Activated CD4-positive, alpha-beta T cell treated with anti-CD3 and anti-CD28 coated beads, Interleukin-2, amount 10 ng/mL, durations not matched to agents 7 days and 5 days (primary cell): ENCODE measurements at places on chromosomes 11 and 22. TPM values are rescaled to one million over a fixed set of nuclear protein-coding genes. Genes with fewer than 3 reads are reported as not detected.

DNA sequence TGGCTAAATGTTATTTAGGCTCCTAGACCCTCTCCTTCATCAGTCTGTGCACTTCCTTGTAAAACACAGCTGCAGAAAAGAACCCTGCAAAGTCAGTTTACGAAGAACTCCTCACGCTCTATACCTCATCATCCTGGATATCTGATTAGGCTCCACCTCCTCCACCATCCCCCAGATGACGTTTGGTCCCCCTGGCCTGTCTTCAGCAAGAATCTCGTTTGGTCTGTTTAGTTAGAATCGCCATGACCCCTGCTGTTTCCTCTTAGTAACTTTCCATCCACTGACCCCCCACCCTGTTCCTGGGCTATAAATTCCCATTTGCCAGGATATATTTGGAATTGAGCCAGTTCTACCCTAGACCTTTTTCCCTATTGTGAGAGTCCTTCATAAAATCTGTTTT lies 214.1 kb downstream of the OPCML start:
- no peak for DNase-seq

DNA sequence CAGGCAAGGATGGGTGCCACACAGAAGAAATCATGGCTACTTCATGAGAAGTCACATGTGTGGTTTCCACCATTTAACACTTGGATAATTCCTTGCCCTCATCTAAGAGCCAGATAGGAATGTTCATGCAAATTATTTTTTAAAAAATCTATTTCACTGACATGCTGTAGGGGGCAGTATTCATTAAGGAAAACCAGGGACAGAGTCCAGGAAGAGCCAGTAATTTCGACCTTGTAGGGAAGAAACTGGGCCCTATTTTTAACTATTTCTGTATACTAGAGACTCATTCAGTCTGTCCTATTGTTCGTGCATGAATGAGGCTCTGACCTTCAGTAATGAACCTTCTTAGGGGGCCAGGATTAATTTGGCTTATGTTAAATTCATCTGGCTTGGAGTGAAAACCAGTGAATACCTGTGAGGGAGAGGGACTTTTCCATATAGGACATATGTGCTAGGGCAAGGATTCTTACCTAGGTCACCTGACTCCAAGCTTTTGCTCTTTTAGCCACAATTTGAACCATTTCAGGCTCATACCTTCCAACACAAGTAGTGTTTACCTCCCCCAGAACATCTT lies 192.7 kb downstream of the NAV2 start:
- DNase-seq: no peak

GRCh38 chr11:48081151-48082010 lies 101.0 kb downstream of the PTPRJ start:
- DNase-seq: no peak

DNA sequence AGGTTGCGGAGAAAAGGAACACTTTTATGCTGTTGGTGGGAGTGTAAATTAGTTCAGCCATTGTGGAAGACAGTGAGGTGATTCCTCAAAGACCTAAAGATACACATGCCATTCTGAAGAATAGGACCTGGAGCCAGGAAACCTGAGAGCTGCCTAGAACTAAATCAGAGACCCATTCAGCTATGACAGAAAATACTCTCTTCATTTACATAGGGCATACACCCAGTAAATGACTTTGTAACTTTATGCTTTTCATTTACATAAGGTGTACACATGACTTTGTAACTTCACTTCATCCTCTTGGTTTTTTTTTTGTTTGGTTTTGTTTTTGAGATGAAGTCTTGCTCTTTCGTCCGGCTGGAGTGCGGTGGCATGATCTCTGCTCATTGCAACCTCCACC lies 25.1 kb upstream of the APLNR start:
- DNase-seq: no peak

DNA sequence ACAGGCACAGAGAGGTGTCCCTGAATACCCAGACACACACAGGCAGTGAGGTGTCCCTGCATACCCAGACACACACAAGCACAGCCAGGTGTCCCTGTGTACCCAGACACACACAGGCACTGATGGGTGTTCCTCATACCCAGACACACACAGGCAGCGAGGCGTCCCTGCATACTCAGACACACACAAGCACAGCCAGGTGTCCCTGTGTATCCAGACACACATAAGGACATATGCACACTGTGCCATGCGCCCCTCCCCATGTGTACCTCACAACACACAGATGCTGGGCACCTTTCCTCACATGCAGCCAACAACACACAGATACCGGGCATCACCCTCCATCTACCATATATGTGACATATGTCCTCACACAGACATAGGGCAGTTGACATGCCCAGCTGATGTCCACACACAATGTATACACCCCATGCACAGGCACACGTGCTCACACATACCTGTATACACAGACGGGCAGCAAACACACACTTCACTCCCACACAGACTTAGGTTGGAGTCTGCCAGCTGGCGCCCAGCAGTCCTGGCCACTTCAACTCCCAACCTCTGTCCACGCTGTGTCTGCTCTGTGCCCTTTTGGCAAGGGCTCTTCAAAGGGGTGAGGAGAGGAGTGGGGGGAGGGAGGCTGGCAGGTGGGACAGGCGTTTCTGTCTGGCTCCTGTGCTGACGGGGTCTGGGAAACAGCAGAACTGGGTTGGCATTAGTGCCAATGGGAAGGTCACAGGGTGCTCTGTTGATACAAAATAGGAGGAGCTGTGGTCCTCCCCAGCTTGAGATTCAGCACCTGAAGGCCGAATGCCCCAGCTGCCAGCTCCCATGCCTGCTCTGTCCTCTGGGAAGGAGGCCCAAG lies 69.4 kb upstream of the ALX4 start:
- no peak for DNase-seq

- no peak for DNase-seq
Observed at GRCh38 chr11:125084761-125085231, 21.7 kb downstream of the SLC37A2 start.

DNA sequence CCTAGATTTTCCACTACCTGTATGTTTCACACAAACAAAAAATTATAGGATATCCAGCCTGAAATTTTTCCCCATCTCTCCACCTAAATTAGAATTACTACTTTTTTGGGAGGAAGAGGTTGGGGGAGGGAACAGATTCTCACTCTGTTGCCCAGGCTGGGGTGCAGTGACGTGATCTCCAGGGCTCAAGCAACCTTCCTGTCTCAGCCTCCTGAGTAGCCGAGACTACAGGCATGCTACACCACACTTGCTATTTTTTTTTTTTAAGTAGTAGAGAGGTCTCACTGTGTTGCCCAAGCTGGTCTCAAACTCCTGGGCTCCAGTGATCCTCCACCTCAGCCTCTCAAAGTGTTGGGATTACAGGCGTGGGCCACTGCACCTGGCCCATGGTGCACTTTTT lies 9.5 kb downstream of the JAML start:
- peak; percentile 44 for DNase-seq

Gene MS4A6E
- total RNA-seq: not detected

Gene SSTR3
- 10.1 TPM for total RNA-seq
